ENCODE measurements at places on chromosomes 4 and X.

DNA sequence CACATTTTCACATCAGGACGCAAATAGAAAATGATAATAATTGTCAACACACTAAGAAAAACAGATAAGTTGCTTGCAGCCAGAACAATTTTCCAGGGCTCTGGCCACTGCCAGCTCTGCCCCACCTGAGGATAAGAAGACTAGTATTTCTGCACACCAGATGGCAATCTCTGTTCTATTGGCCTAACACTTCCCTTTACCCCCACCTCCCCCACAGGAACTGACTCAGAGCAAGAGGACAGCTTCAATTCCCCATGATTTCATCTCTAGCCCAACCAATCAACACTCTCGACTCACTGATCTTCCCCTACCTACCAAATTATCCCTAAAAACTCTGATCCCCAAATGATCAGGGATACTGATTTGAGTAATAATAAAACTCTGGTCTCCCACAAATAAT lies 164.0 kb downstream of the SMARCA1 start:
- DNase-seq = no peak

- no peak for DNase-seq
Observed at GRCh38 chr4:40367451-40367850, 32.3 kb downstream of the CHRNA9 start.

- DNase-seq = no peak
Observed at GRCh38 chrX:50536955-50537354, 66.3 kb upstream of the DGKK start.

DNA sequence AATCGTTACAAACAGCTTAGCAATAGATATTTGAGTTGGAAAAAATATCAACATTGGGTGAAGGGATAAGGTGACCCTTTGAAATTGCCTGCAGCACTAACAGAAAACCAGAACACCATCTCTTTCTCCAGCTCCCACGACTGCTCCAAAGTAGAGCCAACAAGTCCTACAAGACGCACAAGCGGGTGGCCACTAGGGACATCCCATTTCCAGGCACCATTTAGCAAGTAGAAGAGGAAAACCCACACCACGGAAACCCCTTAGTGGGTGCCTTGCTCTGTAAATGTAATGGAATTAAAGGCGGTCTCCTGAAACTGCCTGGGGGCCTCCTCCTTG lies 1.9 kb downstream of the ARHGAP6 start:
- DNase-seq = no peak

DNA sequence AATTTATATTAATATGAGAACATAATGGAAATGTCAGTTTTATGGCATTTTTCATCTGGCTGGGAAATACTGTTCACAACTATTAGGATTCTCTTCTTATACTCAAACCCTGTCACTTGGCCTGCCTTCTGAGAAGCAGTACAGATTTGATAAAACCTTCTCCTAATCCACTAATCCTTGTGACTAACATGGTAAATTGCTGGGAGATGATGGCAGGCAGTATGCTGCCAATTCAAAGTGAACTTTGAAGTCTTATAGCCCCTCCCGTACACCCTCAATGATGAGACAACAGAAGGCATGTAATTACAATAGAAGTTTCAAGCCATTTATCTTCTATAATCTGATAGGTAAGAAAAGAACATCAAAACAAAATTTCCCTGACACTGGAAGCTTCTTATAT lies 36.9 kb downstream of the PAQR3 start:
- no peak for DNase-seq

GRCh38 chr4:5974321-5974720 lies 43.9 kb downstream of the C4orf50 start:
- DNase-seq = no peak

DNA sequence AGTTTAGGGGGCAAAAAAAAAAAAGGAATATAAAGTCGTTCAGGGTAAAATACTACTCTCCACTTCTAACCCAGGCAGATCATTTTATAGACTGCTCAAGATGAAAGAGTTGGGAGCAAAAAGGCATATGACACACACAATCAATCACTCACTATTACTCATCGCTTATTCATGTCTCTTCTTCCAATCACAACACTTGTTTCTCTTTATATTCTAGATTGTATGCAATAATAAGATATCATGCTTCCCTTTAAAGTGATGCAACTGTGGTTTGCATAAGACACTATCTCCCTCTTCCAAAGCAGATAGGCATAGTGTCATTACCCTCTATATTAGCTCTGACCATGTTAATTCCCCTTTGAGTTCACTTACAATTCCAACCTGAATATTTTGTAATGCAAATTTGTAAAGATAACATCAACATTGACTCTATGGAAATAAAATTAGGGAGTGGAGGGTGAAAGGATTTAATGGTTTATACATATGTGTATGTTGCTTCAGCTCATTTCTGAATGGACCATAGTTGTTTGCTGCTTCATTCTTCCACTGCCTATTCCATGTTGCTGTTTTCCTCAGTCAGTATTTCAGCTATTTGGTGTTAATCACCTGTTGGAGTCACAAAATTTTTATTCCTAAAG lies 154.9 kb upstream of the EPHA5 start:
- no peak for DNase-seq

Data from skin of body (tissue), 3 donors.